Peyer's patch (tissue), 4 donors: ENCODE measurements at places on chromosomes 3 and 15. TPM values are rescaled to one million over a fixed set of nuclear protein-coding genes. Genes with fewer than 3 reads are reported as not detected.

The HTR3E gene
- not detected for total RNA-seq

The ZPLD1 gene
- not detected for total RNA-seq

The ITIH1 gene
- total RNA-seq = not detected

The ADAMTS9 gene
- total RNA-seq = 5.1 TPM

The ZIC1 gene
- total RNA-seq = 1.6 TPM

The OXSR1 gene
- total RNA-seq = 17.3 TPM

The SLCO2A1 gene
- total RNA-seq = 33.0 TPM

GRCh38 chr3:150372722-150373121, 35.4 kb upstream of the TSC22D2 start:
- DNase-seq = no peak

GRCh38 chr3:124634210-124635168, 95.8 kb upstream of the UMPS start:
- DNase-seq = no peak

- DNase-seq = no peak
These were observed 42.6 kb downstream of the SFMBT1 start for GRCh38 chr3:53003320-53003719.

GRCh38 chr3:195803289-195803908, 8.3 kb downstream of the MUC4 start:
- DNase-seq = no peak

- no peak for DNase-seq
These were observed 137.3 kb downstream of the EDEM1 start for GRCh38 chr3:5324780-5325179.
